ENCODE measurements at places on chromosomes 1 and 21. TPM values are rescaled to one million over a fixed set of nuclear protein-coding genes. Genes with fewer than 3 reads are reported as not detected.

DNA sequence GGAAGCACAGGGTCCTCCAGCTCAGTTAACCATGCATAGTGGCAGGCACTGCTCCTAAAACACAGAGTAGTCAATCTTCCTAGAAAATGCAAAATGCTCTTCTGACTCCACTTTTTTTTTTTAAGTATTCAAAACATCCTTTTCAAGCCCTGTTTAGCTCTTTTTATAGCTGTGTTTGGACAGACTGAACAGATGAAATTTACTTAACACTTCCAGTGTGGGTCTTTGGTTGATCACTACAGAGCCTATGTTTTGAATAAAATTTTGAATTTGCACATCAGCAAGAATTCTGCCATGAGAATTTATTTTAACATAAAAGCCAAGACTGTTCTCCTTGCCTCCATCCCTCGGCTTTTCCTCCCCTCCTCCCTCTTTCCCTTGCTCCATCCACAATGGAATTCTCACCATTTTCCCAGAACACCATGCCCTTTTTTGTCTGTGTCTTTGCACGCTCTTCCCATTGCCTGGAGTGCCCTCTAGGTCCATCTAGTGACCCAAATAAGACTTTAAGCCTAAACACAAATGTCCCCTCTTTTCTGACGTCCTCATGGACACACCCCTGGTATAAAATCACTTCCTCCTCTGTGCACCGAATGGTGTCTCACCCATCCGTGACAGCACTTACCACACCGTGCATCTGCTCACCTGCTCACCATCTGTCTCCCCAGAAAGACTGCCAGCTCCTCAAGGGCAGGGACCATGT lies 24.0 kb upstream of the CPT2 start:
- DNase-seq: no peak

- no peak for DNase-seq
These were observed 450 bp downstream of the SDE2 start for GRCh38 chr1:225998560-225999226.

- DNase-seq: no peak
These were observed 104.0 kb downstream of the ROR1 start for GRCh38 chr1:63877816-63878215.

- DNase-seq: no peak
These were observed 61.4 kb downstream of the OLFML2B start for GRCh38 chr1:161962091-161962887.

DNA sequence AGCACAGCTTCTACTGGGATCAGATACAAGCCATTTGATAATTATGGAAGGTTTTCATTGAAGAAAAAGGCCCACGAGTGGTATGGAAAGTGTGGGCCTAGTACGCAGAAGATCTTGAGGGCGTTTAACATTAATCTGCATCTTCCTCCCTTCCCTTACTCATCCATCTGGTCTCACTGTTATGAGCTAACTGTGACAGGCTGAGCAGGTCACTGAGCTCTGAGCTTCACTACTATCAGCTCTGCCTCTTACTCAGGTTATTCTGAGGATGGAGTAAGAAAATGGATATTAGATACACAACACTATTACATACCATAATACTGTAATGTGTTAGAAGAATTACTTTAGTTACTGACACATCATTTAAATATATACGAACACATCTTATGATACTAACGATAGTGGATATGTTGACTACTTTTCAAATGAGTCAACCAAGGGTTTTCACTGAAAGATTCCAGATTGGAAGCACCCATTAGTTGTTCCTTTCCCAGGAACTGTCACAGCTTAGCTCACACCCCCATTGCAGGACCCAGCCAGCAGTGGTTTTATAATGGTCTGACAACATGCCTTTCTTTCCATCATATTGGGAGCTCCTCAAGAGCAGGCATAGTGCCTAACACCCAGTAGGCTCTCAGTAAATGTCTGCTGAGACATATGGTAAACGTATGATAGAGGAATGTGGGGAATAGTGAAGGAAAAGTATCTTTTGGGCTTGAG lies 97.8 kb upstream of the C8B start:
- DNase-seq: no peak

GRCh38 chr1:2534687-2535441 lies 4.8 kb upstream of the HES5 start:
- DNase-seq: no peak

GRCh38 chr1:213982672-213983492 lies 4.9 kb upstream of the PROX1 start:
- no peak for DNase-seq

GRCh38 chr21:39681845-39682244 lies 63.1 kb upstream of the IGSF5 start:
- no peak for DNase-seq

- no peak for DNase-seq
These were observed 177.9 kb downstream of the HFM1 start for GRCh38 chr1:91226741-91227140.

DNA sequence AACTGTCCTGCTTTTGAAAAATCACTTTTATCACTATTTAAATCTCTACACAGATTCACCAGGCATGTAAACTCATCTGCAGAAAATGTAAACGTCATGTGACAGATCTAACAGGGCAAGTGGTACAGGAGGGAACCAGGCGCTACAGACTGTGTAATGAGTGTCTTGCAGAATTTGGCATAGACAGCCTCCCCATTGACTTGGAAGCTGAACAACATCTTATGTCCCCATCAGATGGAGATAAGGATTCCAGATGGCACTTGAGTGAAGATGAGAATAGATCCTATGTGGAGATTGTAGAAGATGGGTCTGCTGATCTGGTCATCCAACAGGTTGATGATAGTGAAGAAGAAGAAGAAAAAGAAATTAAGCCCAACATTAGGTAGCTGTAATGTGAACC lies 50.3 kb downstream of the ZBTB8OS start:
- no peak for DNase-seq

- no peak for DNase-seq
These were observed 205.1 kb downstream of the TRABD2B start for GRCh38 chr1:47791879-47792608.

- DNase-seq: peak; percentile 57
These were observed 13.5 kb downstream of the ESPN start for GRCh38 chr1:6438047-6438525.

- DNase-seq: no peak
These were observed 224.8 kb upstream of the DPYD start for GRCh38 chr1:98145655-98146054.

DNA sequence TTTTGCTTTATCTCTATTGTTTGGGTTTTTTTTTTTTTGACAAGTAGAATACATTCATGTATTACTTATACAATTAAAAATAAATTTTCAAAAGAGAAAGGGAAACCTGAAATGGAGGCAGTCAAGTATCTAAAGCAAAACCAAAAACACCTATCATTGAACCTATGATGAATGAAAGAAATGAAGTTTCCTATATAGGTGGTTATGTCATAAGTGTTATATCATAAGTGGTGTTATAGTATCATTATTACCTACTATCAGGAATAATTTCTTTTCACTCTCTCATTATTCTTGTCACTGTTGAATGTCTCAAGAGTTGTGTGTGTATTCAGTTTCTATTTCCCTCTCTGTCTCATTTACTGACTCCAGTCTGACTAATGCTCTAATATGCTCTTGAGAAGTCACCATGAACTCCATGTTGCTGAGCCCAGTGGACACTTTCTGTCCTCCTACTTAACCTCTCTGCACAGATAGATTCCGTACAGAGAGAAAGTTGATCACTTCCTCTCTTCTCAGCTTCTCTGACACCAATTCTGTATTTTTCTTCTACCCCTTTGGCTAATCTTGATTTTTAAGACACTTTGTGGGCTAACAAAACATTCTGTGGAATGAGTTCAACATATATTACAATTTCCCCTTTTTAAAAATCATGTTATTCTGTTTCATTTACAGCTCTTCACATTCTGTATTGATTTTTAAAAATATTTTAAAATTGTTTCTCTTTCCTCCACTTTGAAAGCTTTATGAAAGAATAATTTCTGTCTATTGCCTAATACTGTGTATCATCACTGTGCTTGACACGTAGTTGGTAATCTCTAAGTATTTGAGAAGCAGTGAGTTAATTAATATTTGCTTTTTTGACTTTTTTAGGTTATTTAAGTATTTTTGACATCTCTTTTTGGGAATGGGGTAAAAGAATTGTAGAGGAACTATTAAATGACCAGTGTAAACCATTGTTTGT lies 50.1 kb downstream of the RASAL2 start:
- no peak for DNase-seq

DNA sequence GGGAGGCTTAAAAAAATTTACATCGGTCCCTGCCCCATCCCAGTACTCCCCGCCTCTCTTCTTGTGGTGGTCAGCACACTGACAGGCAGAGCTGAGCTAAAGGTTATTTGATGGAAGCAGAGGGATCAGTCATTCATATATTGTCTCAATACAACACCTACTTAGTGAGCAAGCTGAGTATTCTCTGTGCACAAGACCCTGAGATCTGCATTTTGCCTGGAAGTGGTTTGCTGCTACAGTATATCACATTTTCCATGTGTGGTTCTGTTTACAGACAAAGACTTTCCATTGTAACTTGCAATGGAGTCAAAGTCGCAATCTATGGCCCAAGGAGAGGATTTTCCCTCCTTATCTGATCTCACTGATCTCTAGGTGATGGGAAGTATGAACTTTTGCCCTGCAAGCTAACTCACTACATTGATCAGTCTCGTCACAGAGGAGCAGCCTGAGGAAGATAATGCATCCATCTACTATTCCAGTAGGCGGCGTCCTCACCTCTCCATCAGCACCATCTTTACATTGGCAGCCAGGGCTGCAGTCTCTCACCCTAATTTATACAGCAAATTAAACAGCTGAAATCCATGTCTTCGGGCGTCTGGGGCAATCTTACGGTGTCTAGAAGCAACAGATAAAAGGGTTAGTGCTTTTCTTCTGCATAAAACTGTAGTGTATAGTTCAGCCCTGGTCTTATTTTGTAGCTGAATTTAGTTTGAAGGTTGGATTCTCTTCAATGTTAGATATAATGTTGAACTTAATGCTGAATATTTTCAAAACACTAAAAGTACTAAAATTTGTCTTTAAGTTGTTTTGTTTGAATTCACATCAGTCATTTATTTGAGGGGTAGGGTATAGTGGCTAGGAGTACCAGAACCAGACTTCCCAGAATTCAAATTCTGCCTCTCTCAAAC lies 3.2 kb upstream of the TRAF5 start:
- no peak for DNase-seq

GRCh38 chr1:19536519-19536918 lies 51.2 kb upstream of the CAPZB start:
- no peak for DNase-seq

DNA sequence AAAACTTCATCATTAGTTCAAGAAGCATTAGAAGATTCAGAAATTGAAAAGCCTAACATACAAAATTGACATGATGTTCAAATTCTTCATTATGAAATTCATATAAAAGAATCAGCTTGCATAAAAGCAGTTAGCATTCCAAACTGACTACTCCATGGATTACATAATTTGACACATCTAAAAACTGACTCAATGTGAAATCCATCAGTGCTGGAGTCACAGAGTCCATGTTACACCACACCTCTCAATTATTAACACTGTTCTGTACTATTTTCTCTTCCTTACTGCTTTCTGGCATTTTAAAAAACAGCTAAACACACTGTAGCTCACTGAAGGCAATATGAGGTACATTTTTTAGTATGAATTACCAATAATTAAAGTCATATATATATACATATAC lies 28.0 kb downstream of the ARHGAP29 start:
- DNase-seq: no peak

DNA sequence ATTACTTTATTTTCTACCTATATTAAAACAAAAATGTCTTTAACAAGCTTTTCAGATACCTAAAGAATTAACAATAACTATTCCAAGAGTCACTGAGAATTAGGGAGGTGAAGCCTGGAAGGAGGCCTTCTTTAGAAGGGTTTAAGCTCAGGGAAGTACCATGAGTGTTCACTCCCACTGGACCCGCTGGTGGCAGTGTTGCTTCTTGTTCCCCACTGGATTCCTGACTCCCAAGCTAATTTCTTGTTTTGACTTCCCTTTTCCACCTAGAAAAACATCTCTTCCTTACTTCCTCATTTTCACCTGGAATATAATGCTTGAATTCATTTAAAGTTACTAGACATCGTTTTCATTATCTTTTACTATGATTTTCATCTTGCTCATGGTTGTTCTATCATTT lies 264.2 kb downstream of the HMCN1 start:
- DNase-seq: no peak

DNA sequence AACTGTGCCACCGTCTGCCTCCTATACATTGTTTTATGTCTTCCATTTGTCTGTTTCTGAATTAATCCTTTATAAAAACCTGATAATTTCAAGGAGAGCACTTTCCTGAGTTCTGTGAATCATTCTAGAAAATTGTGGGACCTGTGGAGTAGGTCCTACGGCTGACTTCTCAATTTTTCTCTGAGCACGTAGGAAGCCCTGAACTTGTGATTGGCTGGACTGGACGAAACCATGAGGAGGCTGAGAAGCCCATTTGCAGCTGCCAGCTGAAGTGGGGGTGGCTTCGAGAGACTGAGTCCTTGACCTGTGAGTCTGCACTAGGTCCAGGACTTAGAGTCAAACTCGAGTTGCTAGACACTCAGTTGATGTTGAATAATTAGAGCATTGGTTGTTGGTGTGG lies 277.1 kb upstream of the NCAM2 start:
- DNase-seq: no peak

DNA sequence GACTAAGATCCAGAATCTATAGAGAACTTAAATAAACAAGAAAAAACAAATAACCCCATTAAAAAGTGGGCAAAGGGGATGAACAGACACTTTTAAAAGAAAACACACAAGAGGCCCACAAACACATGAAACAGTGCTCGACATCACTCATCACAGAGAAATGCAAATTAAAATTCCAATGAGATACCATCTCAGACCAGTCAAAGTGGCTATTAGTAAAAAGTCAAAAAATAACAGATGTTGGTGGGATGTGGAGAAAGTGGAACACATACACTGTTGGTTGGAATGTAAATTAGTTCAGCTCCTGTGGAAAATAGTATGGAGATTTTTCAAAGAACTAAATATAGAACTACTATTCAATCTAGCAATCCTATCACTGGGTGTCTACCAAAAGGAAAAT lies 143.1 kb downstream of the IFI44 start:
- DNase-seq: no peak

- peak; percentile 61 for DNase-seq
These were observed 12.7 kb downstream of the TFF2 start for GRCh38 chr21:42337830-42338728.

DNA sequence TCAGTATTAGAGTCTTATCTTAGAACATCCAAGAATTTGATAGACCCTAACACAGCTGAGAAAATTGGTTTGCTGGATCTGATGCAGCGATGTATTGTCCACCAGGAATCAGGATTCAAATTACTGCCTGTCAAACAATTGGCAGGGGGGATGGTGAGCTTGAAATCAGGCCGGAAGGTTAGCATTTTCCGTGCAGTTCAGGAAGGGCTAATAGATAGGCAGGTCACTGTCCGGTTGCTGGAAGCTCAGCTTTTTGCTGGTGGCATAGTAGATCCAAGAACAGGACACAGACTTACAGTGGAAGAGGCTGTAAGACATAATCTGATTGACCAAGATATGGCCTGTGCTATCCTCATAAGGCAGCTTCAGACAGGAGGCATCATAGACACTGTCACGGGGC lies 127.2 kb downstream of the MACF1 start:
- DNase-seq: no peak

Gene FGR
- total RNA-seq: 28.8 TPM

Gene AVPR1B
- total RNA-seq: not detected

Gene RGS18
- not detected for total RNA-seq

Gene LCE1C
- total RNA-seq: not detected

Gene C1orf185
- total RNA-seq: not detected

Gene CNR2
- 51.0 TPM for total RNA-seq

Gene OR2L5
- not detected for total RNA-seq

Gene RGL1
- 3.4 TPM for total RNA-seq

Gene ENTREP3
- total RNA-seq: 14.8 TPM

Gene ALDH4A1
- total RNA-seq: 7.1 TPM

Gene RAB42
- 0.20 TPM for total RNA-seq

Gene AKT3
- 67.9 TPM for total RNA-seq

Gene NUDT17
- 2.9 TPM for total RNA-seq

Gene ATP1B1
- 1.8 TPM for total RNA-seq

Gene PLXNA2
- 0.82 TPM for total RNA-seq
